ENCODE measurements at places on chromosomes 5 and 9.

DNA sequence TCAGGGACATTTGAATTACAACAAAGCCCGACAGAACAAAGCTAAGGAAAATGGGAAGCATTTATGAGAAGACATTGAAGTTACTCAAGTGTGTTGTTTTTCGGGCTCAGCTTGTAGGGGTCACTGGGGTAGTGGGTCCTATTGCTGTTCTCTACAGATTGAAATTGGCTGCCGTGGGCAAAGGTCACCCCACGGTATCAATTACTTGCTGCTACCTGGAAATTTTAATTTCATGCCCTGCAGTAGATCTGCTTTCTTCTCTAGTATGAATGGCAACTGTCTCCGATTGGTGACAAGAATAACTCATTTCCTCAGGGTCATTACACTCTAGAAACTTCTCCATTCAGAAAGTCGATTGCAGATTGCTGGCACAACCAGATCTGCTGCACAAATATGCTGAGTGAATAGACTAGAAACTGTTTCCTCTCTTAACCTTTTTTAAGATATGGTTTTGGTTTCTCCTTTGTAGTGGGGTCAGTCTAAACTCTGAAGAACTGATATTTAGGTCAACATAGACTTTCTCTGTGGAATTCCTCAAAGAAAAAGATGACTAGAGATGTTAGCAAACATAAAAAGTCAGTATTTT lies 454.1 kb downstream of the ARHGEF28 start:
- no peak for DNase-seq

DNA sequence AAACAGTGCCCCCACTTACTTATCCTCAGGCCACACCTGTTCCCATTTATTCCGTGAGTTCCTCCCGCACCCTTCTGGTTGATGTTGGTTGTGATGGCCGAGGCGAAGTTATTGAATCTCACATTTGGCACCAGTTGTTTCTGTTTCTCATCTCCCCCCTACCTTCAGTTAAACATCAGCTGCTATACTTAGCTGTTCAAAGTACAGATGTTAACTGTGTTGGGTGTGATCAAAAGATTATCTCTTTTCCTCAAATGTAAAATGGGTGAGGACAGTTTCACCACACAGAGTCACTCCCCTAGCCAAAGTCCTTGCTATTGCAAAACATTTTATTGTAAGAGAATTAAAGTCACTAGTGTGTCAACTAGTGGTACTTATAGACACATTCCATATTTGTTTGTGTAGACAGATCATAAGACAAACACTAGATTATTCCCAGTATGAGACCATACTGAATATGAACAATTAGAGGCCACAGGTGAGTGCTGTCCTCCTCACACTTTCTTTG lies 43.2 kb upstream of the PRSS3 start:
- DNase-seq: no peak

GRCh38 chr9:92938025-92938424 lies 9.3 kb upstream of the FGD3 start:
- no peak for DNase-seq

DNA sequence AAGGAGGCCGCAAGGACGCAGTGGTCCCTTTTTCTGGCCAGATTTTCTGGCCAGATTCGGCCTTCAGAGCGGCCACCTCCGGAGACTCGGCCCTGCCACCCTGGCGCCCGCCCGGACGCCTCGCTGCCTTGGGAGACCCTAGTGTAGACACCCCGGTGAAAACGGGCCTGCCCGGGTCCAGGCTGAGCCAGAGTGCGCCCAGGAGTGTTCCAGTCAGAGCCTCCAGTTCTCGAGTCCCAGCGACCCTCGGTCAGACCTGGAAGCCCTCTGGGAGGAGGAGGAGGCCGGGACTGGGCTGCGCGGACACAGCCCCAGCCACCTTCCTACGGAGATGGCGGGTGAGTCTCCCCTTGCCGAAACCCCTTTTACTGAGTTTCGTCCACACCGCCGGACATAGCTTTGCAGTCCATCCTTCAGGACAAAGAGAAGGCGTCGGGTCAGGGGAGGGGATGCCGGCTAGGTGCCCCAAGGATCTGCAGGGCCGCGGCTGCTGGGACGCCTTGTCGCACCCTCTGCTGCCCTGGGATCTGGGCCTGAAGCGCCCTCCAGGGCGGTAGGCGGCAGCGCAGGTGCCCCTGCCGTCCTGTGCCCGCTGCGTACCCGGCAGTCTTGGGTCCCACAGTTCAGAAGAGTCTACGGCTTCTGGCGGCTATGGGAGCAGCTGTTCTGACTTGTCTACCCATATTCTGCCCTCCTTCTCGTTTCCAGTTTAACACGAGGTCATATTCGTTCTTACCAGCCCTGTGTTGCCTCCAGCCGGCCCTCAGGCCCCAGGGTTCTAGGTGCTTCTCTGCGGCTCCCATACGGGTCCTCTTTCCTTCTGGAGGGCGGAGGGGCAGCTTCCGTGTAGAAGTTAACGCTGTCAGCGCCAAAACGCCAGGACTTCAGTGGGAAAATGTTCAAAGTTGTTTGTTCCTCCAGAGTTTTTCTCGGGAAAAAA lies 1771.7 kb upstream of the CDH9 start:
- no peak for DNase-seq

GRCh38 chr5:32156635-32157034 lies 17.5 kb downstream of the GOLPH3 start:
- DNase-seq: no peak
